ENCODE measurements at places on chromosomes 2 and 18.

DNA sequence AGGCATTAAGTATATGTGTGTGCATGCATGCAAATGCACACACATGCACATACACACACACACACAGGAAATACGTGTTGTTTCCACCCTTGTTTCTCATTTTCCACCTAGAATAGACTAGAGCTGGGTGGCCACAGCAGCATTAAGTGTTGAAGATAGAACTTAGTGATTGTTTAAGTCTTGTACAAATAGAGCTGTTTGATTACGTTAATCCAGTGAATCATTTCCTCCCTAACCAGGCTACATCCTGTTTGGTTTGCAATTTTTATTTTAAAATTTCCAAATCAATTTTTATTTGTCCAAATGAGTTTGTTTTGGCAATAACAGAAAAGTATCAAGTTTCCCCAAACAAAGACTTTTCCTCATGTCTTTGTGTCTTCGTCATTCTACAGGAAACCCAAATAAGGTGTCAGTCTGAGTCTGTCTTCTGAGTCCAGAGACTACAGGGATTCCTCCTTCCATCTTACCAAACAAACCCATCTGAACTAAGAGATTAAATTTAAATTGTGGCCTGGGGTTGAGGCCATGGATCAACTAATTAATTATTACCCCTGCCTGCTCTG is 74.6 kb upstream of the GALNT5 start:
- DNase-seq, result no peak

DNA sequence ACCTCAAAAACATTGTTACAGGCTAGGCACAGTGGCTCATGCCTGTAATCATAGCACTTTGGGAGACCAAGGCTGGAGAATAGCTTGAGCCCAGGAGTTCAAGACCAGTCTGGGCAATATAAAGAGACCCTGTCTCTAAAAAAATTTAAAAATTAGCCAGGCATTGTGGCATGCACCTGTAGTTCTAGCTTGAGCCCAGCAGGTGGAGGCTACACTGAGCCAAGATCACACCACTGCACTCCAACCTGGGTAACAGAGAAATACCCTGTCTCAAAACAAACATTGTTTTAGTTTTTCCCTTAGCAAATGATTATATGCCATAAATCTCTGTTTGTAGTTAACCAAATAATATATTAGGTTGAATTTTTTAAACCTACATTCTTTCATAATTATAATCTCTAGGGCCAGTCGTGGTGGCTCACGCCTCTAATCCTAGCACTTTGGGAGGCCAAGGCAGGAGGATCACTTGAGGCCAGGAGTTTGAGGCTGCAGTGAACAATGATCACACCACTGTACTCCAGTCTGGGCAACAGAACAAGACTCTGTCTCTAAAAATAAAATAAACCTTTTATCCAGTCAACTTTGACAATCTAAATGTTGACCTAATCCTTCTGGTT is 13.3 kb upstream of the CYP20A1 start:
- no peak for DNase-seq

- no peak for DNase-seq
Measured at GRCh38 chr2:143885461-143885860, 634.5 kb downstream of the ZEB2 start.

GRCh38 chr2:229252996-229253395 is 18.1 kb downstream of the PID1 start:
- DNase-seq, result no peak

- no peak for DNase-seq
Measured at GRCh38 chr2:147355706-147356105, 489.1 kb upstream of the ACVR2A start.

- no peak for DNase-seq
Measured at GRCh38 chr2:111100087-111100764, 20.5 kb upstream of the BCL2L11 start.

DNA sequence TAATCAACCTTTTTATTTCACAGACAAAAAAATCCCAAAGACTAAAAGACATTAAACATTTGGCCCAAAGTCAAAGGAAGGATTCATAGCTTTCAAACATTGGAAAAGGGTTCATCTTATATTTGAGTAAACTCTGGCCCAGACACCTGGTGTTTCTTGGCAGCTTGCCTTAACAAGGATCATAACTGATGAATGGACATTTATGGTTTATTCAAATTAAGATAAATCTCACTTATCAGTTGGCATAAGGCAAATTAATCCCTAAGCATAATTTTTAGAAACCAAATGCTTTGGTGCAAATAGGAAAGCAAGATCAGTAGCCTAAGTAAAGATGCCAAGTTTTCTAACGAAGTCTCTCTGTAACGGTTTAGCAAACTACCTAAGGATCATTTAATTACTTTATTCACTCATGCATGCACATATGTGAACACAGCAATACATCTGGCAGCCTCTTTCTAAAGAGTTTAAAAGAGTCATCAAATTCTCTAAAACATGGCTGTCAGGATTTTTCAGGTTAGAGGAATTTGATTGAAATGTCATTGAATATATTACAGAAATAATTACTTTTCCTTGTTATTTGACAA is 323.4 kb upstream of the RBMS1 start:
- DNase-seq, result no peak

- DNase-seq, result no peak
Measured at GRCh38 chr2:178499640-178500039, 19.4 kb downstream of the PLEKHA3 start.

DNA sequence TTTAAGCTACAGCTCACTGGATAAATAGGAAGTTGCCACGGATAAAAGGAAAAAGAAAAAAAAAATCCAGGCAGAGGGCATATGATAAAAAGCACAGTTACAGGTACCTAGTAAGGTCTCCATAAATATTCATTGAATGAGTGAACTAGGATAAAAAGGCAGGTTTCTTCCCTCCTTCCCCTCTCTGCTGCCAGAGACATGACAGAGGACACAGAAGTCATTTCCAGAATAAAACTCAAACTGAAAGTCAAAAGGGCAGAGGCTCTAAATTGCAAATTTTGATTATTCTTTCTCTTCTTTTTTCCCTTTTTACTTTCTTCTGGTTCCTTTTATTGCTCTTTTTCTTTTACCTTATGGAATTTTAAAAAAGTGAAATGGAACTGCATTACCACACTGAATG is 7.7 kb downstream of the CD302 start:
- no peak for DNase-seq

- DNase-seq, result no peak
Measured at GRCh38 chr2:202639231-202639630, 4.5 kb downstream of the FAM117B start.

Measured in stimulated activated naive CD4-positive, alpha-beta T cell treated with Interleukin-2 at 50 U/mL for 16 hours (primary cell).